ENCODE measurements at places on chromosomes 16 and 17.
A peak's percentile ranks its signal among the peaks of the same experiment; 100 is the strongest.

GRCh38 chr17:76546556-76547182 lies 6.8 kb downstream of the PRCD start:
- DNase-seq, result no peak

GRCh38 chr17:40791111-40791510 lies 8.6 kb downstream of the KRT28 start:
- no peak for DNase-seq

DNA sequence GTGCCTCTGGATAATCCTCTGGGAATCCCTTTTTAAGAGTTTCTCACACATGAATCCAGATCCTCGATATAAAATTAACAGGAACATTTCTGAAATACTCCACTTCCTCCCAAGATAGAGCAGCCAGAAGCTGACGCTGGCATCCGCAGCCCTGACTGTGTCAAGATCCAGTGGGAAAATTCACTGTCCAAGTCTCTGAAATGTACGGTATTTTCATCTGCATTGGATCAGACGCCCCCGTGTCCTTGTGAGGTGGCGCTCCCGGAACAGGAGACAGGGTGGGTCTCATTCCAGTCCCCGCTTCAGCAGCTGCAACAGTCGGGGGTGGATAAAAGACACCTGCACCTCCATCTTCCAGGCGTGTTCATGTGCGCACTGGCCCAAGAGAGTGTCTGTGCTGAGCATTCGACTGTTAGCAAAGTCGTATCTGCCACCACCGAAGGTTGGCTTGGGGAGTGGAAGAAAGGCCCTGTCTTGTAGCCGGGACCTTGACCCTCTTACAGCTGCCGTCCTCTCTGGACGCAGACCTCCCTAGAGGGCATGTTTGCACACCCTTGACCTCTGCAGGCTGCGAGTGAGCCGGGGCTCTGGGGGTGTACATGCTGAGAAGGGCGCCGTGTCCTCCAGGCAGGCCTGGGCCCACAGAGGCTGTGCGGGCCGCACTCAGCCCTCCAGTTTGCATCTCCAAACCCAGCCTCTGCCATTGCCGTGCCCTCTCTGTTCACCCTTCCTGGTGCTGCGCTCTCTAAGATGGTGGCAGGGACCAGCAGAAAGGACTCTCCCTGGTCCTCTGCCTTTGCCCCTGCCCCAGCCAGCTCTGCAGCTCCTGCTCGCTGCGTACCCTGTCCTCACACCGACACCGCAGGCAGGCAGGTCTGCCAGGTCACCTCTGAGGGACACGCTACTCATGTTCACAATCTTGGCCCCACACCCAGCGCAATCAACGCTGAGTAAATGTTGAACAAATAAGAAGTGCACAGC lies 72.0 kb upstream of the CHMP6 start:
- no peak for DNase-seq

GRCh38 chr17:57577751-57578607 lies 167.1 kb downstream of the CCDC182 start:
- peak; percentile 67 for DNase-seq
